ENCODE measurements at places on chromosomes 4 and X.

GRCh38 chrX:144801786-144802185 is 445.5 kb upstream of the SPANXN1 start:
- no peak for DNase-seq

DNA sequence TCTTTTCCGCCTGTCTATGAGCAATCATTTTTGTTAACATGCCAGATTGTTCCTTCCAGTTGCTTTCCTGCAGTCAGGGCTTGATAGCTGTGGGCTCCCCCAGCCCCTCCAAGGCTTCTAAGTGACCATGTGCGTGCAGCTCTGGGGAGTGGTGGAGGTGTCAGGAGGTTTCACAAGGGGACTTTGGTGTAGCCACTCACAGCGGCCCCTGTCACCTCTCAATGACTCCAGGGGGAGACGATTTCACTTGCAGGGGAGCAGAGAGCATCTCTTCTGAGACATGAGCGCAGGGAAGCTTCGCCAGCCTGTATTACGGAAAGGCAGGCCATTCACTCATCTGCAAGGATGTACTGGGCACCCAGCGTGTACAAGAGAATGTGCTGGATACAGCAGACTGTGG is 3.1 kb upstream of the GPR78 start:
- DNase-seq: no peak

DNA sequence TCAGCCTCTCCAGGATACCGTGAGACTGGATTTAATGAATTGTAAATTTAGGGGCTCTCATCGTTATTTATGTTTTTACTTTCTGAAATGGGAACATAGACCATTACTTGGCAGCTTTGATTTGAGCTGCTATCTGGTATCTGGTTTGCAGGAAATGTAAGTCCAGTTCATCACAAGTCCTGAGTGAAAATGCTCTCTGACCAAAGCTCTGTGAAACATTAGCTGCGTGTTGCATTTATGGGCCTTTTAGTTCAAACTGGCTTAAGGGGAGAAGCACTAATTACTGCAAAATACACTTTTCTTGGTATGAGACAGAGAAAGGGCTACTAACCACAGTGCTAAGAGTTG is 420 bp downstream of the CC2D2A start:
- no peak for DNase-seq

GRCh38 chr4:142334931-142335330 is 511.2 kb downstream of the INPP4B start:
- DNase-seq: no peak
